Left renal cortex interstitium (tissue), 4 donors: ENCODE measurements at places on chromosomes 12 and 14.

- no peak for DNase-seq
Measured at GRCh38 chr14:50497351-50497750, 35.0 kb downstream of the MAP4K5 start.

- DNase-seq: no peak
Measured at GRCh38 chr12:104750061-104750460, 208.0 kb downstream of the SLC41A2 start.

DNA sequence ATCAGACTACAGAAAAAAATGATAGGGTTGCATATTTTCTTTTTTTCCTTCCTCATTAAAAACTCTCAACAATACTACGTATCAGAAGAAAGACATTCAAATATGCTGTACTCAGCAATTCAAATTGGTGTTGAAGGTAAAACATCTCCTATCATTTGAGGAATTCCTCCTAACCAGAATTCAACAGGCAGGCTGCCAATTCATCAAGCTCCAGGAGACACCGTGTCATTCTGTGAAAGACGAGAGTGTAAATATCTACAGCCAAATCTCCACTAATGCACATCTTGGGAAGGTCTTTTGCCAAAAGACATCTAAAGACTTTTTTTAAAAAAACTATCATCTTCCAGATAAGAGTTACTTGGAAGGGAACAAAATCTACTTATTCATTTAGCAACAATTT lies 26.6 kb downstream of the NT5DC3 start:
- DNase-seq: no peak

GRCh38 chr12:82660541-82661325 lies 26.0 kb upstream of the TMTC2 start:
- no peak for DNase-seq
